ENCODE measurements at places on chromosomes 3 and 15.

GRCh38 chr15:77013776-77014131 is 18.8 kb downstream of the PSTPIP1 start:
- no peak for DNase-seq

DNA sequence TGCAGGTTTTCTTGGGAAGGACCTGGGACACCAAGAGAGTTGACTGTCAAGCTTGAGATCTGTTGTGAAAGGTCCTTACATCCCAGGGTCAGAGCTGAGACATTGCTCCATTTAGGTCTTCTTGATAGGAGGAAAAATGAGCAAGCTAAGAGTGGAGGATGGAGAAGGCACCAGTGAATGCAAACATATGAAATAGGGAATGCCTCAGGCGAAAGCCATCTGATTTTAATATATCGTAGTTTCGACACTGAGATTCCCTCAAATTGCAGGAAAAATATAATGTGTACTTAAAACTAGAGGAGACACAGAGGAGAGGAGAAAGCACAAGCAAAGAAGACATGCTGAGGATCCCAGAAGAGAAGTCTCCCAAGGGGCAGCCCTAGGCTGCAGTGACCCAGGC is 85.5 kb downstream of the TM4SF4 start:
- DNase-seq, result no peak

DNA sequence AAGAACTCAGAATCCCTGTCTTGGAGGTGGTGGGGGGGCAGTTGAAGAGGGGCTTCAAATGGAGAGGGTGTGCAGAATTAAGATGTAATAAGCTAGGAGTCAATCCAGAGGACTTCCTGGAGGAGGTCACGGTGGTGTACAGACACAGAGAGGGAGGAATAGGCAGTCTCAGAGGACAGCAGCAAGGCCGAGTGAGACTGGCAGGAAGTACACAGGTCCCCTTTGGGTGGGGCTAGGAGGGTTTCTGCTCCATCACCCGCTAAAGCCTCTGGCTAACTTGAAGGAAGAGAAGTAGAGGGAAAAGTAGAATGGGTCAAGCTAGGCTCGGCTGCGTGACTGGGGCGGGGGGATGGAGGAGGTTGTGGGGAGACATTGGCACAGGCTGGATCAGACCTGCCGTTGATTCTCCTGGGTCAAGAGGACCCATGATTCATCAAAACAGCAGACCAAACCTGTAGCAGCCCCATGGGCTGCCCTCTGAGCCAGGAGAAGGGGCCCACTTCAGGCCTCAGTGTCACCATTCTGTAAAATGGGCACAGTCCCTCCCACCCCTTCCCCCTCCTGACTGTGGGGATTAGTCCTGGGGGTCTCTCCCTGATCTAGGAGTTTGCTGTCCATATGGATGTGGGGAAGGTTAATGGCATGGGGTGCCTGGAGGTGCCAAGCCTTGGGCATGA is 16.9 kb downstream of the CSPG4 start:
- no peak for DNase-seq

DNA sequence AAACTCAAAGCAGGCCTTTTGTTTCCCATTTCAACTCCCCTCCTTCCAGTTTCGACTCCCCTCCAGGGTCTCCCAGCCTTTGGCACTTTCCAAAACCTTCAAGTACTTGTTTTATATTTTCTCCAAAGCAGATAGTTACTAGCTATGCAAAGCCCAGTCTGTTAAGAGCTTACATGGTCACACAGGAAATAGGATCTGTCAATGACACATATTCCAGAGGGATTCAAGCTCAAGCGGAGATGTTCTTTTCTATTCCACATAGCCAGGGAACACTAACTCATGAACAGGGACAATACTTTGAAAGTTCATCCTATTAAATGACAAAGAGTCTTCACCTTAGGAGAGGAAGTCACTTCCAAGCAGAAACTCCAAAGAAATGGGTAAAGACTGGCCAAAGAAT is 18.6 kb downstream of the SUCLG2 start:
- DNase-seq, result no peak

DNA sequence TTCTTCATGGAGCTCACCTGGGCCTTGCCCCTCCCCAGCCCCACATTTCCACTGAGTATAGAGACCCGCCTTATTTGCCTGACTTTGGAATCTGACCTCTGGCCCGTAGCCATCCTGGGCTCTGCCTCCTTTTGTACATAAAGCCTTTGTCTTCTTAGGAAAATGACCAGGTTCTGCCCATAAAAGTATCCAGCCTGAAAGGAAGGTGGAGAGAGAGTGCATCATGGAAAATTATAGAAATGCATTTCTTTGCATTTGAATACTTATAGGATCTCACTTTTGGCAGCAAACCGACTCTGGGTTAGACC is 3.6 kb upstream of the SH2D7 start:
- DNase-seq, result no peak

GRCh38 chr3:98171071-98171470 is 4.6 kb downstream of the OR5H15 start:
- DNase-seq, result no peak

GRCh38 chr3:150106740-150107428 is 136.2 kb upstream of the PFN2 start:
- DNase-seq, result peak; percentile 17

- DNase-seq, result no peak
Observed at GRCh38 chr15:71691458-71692417, 118.6 kb upstream of the NR2E3 start.

DNA sequence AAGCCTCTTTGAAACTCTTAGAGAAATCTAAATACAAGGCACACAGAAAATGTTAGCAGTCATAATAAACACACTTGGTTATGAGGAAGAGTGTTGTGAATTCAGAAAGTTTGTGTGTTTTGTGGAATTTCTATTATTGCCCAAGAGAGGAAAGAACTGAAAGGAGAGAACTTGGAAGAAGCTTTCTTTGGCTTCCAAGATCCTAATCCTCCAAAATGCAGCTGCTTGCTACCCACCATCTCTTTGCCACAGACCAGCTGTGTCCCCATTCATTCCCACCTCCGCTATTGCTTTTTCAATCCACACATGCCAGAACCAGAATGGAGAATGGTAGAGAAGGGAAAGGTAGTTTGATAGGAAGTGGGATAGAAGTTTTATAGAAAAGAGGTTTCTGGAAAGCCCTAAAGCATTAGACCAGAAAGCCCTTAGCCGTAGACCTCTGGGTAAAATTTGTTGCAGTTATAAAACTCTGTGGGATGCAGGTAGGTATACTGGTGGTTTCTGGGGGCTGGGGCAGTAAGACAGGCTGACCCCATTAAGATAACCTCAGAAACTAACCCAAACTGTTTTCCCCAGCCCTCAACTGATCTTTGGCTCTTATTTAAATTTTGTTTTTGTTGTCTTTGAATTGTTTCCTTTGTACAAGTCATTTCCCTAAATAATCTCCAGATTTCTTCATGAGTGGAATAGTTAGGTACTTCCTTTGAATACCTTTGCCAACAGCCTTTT is 108.5 kb downstream of the FILIP1L start:
- DNase-seq, result no peak

- no peak for DNase-seq
Observed at GRCh38 chr15:29101491-29101890, 168.1 kb downstream of the NSMCE3 start.

GRCh38 chr3:171850320-171850959 is 7.3 kb downstream of the TMEM212 start:
- DNase-seq, result no peak

GRCh38 chr3:18937574-18937973 is 210.7 kb upstream of the KCNH8 start:
- no peak for DNase-seq

DNA sequence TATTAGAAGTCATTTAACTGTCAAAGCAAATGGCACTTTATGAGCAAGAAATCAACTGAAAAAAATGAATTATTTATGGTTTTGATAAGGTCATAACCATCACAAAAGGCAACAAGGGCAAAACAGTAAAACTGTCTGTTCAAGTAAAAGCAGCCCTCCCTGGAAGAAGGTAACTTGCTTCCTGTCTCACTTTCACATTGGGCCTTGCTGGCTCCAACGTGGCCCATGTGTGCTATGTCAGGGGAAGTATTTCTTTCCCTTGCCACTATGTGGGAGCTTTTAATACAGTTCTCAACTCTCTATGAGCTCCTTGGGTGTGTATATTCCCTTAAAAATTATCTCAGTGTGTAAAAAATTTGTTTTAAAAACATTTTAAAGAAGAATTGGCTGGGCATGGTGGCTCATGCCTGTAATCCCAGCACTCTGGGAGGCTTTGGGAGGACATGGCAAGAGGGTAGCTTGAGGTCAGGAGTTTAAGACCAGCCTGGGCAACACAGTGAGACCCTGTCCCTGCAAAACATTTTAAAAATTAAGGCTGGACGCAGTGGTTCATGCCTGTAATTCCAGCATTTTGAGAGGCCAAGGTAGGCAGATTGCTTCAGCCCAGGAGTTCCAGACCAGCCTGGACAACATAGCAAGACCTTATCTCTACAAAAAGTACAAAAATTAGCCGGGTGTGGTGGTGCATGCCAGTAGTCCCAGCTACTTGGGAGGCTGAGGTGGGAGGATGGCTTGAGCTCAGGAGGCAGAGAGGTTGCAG is 45.2 kb upstream of the TJP1 start:
- DNase-seq, result no peak

DNA sequence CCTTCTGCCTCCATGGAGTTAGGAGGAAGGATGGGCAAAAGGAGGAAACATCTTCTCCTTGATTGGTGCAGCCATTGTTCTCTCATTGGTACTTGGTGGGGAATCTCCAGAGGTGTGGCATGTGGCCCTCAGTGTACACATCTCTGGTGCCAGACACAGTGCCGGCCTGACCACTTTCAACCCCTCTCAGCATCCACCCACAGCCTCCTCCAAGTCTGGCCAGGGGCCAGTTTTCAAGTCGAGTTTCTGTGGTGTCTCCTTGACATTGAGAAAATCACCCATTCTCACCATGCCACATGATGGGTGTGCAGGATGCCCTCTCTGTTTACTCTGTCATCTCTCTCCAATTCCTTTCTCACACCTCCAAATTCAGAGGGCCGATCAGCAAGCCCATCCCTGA is 12.8 kb upstream of the FSIP1 start:
- no peak for DNase-seq

- no peak for DNase-seq
Observed at GRCh38 chr3:189301479-189301878, 129.7 kb downstream of the TPRG1 start.

- DNase-seq, result no peak
Observed at GRCh38 chr3:74621581-74621980, 7.1 kb upstream of the CNTN3 start.
